Left ventricle myocardium inferior (tissue), 1 donor: ENCODE measurements at places on chromosomes 11 and 22. TPM values are rescaled to one million over a fixed set of nuclear protein-coding genes. Genes with fewer than 3 reads are reported as not detected.

The PTPRCAP gene
- total RNA-seq, result 0.60 TPM

The IGLL5 gene
- total RNA-seq, result 0.47 TPM

The HTR3B gene
- total RNA-seq, result not detected

- no peaks in the 10 kb centered on the region for H3K27me3 ChIP-seq
- H3K36me3 ChIP-seq, result no peaks in the 10 kb centered on the region
- DNase-seq, result no peak
- peaks cover 52% of the 10 kb centered on the region for H3K4me1 ChIP-seq
- no peak overlapping the region for H3K27ac ChIP-seq
Measured at GRCh38 chr11:113262594-113262993, 51.8 kb upstream of the TTC12 start.
